ENCODE measurements at places on chromosomes 6 and 20.

- DNase-seq, result no peak
Measured at GRCh38 chr6:107108201-107108890, 7.0 kb downstream of the BEND3 start.

GRCh38 chr20:57470212-57470522 lies 54.8 kb downstream of the CTCFL start:
- no peak for DNase-seq

DNA sequence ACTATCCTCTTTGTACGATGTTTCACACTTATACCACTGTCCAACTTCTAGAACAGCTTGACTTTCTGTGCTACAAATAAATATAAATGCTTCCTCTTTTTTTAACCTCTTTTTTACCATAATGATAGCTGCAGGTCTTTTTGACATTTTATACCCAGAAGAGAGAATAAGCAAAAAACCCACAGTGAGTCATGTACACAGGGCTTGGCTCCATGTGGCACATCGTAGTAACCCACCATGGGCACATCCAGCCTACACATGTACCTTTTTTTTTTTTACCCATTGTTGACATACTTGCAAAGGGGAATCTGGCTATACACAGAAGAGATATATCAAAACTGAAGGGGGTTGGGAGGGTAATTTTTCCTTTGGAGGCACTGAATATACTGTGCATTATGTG lies 59.5 kb upstream of the RSPO3 start:
- DNase-seq, result no peak

- no peak for DNase-seq
Measured at GRCh38 chr6:91480402-91480801, 893.5 kb upstream of the MAP3K7 start.

DNA sequence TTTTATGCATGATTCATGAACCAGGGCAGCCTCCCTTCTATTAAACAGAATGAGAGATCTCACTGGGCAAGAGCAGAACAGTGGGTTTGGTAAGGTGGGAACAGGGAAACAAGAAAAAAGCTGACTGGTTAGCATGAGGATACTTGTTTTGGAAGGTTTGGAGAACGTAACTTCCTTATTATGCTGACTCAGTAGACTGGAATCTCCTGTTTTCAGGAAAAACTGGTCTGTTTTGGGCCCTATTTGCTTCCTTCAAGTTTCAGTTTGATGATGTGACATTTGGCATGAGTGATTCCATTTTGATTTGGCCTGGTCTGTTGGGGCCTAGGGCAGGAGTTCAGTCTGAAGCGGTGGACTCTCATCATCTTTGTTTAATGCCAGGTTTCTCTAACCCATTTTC lies 172.0 kb downstream of the MYLK4 start:
- no peak for DNase-seq

- DNase-seq, result no peak
Measured at GRCh38 chr20:48064929-48065328, 279.6 kb upstream of the SULF2 start.

GRCh38 chr20:17444091-17444490 lies 87.1 kb downstream of the BFSP1 start:
- DNase-seq, result no peak

GRCh38 chr6:30077218-30077617 lies 1.6 kb upstream of the RNF39 start:
- DNase-seq, result no peak

DNA sequence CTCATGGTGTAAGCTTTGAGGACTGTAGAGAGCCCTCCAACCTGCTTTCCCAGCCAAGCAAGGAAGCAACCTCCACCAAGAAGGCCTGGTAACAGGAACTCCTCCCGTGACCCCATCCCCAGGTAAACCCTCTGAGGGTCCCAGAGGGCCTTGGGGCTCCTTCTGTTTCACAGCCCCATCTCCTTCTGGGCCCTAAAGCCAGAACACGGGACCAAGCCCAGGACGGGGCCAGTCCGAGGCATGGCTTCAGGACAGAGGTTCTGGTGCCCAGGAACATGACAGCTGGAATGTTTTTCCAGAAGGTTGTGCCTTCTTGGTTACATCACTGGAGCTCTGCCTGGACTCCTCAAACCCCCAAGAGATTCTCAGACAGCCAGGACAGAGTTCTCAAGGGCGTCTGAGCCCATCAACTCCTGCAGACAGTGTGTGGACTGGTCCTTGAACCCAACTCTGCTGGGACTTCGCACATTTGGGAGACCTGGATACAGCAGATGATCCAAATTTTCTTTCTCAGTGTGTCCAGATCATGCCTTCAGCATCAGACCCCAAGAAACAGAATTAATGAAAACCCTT lies 43.1 kb downstream of the RRBP1 start:
- no peak for DNase-seq

GRCh38 chr20:36467076-36467999 lies 74.0 kb upstream of the MYL9 start:
- DNase-seq, result no peak

DNA sequence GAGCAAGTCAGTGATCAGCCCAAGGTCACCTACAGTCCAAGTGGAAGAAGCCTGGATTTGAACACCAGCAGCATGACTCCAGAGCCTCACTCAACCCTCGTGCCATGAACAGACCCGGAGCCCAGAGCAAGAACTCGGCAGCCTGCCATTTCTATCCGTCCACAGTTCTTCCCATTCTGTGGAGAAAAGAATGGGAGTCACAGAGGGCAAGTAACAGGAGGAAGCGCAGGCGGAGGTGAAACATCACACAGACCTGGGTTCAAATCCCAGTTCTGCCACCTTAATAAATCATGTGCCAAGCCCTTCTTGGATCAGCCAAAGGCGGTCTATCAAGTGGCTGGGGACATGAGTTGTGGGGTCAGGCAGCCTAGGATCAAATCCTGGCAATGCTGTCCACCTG lies 4.3 kb downstream of the PREX1 start:
- no peak for DNase-seq

- no peak for DNase-seq
Measured at GRCh38 chr20:23519556-23519955, 28.6 kb downstream of the CST8 start.

DNA sequence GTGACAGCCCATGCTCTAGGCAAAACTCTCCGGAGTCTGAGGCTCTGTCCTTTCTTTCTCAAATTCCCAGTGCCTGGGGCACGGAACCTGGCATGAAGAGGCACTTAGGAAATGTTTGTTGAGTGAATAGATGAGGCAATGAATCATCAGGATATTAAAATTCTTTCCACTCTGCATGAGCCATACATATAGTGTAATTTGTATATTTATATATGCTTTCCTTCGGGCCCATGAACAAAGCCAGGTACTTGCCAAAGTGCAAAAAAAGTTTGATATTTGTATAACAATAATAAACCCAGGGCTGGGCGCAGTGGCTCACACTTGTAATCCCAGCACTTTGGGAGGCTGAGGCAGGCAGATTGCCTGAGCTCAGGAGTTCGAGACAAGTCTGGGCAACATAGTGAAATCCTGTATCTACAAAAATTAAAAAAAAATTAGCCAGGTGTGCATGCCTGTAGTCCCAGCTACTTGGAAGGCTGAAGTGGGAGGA lies 212.3 kb upstream of the ZNF217 start:
- DNase-seq, result no peak

GRCh38 chr6:138004430-138005287 lies 102.6 kb downstream of the PERP start:
- no peak for DNase-seq

DNA sequence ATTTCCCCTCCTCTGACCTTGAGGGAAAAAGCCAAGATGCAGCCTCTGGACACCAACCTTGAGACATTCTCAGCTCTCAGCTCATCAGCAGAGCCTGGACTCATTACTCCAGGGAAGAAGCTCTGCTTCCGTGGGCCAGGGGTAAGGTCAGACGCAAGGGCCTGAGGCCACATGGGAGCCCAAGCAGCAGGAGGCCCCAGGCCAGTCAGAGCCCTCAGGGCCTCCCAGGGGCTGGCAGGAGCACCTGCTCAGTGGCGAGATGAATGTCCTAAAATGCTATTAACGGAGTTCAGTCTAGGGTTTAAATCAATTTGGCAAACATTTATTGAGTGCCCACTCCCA lies 208.6 kb downstream of the ERMARD start:
- DNase-seq, result no peak

DNA sequence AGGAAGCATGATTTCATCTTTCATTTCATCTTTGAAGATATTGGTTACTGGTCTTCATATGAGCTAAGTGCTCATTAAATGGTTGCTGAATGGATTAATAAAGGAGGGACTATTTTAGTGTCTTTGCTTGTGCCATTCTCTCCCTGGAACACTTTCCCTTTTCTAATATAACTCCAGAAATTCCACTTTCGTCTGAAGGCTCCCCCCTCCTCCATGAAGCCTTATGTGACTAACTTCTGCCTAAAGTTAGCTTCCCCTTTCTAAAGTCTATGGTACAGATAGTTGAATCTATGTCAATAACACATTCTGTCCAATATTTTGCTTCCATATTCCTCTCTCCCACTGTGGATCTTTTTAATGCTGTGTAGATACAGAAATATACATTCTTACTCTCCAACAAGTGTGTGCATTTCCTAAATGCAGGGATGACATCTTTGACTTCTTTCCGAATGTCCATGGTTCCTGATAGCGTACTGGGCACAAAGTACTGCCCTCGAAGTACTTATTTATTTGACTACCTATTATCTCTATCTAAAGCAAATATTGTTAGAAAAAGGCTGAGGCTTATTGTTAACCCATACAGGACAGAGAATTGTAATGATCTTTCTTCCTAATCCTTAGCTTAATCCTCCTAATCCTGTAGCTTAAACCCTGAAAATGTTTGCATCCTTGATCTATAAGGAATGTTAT lies 84.7 kb upstream of the ELOVL5 start:
- no peak for DNase-seq

GRCh38 chr6:118016532-118016931 lies 109.5 kb downstream of the SLC35F1 start:
- DNase-seq, result no peak

DNA sequence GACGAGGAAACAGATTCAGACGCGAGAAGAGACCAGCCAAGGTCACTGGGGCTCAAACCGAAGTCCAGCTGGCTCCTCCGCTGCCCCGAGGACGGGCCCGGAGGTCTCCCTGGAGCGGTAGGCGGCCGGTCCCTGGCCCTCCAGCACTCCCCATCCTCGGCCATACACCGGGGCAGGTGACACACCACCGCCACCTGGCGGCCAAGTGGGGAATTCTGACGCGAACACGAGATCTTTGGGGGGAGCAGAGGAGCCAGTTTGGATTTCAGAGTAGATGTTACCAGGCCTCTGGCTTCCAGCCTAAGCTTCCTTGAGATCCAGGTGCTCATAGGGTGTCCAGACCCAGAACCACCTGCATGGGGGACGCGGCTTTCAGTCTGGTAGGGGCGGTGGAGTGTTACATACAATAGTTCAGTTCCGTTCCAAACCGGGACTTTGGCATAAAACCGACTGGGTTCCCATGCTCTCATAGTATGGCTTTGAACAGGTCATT lies 16.1 kb downstream of the BPIFB1 start:
- DNase-seq, result no peak

- DNase-seq, result no peak
Measured at GRCh38 chr6:85068221-85068620, 303.8 kb upstream of the TBX18 start.

DNA sequence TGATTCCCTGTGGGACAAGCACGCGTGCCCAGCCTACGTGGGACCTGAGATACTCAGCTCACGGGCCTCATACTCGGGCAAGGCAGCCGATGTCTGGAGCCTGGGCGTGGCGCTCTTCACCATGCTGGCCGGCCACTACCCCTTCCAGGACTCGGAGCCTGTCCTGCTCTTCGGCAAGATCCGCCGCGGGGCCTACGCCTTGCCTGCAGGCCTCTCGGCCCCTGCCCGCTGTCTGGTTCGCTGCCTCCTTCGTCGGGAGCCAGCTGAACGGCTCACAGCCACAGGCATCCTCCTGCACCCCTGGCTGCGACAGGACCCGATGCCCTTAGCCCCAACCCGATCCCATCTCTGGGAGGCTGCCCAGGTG lies 11.9 kb upstream of the RBCK1 start:
- DNase-seq, result no peak

DNA sequence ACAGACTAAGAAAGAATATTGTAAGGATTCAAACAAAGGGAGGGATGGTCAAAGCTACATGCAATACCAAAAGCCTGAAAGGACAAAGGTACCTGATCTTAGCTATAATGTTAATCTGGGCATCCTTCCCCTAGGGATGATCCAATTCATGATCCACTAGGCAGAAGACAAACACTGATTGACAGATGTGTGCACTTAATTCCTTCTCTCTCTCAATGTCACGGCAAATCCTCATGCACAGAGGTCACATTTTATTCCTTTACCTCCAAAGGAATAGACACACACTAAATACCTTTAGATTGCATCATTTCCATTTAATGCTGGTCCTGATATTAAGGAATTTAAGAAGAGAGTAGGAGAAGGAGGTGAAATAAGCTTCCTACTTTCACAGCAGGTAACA lies 73.4 kb downstream of the ZNF133 start:
- no peak for DNase-seq

DNA sequence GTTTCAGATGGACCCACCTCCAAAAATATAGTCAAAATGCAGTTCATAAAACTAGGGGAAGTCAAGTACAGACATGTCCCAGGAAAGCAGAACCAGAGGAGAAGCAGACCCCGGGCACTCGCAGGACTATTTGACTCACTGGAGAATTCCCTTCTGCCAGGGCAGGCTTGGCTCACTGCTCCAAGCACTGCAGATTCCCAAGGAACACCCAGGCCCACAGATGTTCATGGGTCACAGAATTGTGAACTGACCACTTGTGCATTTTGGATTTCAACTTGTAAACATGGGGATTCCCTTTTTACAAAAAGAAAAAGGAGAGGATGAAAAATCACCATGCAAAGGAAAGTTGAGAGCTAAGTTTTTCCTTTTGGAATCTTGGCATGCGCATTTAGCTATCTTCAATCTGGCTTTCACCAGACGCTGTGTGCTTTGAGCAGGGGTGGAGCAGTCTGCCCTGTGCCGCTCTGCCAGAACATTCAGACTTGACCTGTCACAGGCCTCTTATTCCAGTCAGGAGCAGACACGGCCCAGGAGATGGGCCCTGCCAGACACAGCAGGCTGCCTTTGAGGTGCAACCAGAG lies 237.5 kb upstream of the TAB2 start:
- DNase-seq, result no peak

- no peak for DNase-seq
Measured at GRCh38 chr6:55260181-55260580, 67.1 kb upstream of the GFRAL start.

GRCh38 chr6:157825243-157825904 lies 2.3 kb downstream of the SNX9 start:
- no peak for DNase-seq

DNA sequence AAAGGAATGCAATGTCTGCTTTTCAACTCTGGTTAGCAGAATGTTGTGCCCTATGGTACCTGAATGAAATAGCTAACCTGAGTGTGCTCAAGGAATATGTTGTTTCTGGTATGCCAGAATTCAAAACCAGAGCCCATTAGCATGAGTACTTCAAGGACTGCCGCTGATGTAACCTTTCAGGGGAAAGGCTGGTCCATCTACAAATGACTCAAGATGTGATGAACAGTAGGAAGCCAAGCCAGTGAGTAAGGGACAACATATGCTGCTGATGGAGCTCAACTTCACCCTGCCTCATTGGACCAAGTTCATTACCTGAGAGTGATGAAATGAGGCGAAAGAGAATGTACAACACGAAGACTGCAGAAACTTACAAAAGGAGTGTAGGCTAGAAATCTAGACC lies 95.7 kb upstream of the BMP2 start:
- no peak for DNase-seq

GRCh38 chr20:11274141-11274594 lies 600.4 kb upstream of the JAG1 start:
- peak; percentile 55 for DNase-seq
